ENCODE measurements at places on chromosomes 4 and X.
A peak's percentile ranks its signal among the peaks of the same experiment; 100 is the strongest.

- DNase-seq: no peak
Measured at GRCh38 chr4:8135666-8136065, 22.9 kb downstream of the ABLIM2 start.

DNA sequence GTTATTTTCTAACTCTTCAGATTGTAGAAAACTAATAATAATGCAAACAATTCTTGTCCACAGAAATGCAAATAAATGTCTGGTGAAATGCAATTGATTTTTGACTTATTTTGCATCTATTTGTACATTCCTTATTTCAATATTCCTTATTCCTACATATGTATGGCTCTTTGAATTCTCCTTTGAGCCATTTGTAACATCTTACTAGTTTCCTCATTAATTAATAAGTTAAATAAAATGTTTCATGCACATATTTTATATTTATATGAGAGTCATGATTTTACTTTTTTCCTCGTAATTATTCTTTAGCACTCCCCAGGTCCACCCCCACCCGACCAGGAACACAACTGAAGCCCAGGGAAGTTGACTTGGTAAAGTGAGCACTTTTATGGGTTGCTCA is 2.7 kb upstream of the FTHL17 start:
- DNase-seq: no peak

DNA sequence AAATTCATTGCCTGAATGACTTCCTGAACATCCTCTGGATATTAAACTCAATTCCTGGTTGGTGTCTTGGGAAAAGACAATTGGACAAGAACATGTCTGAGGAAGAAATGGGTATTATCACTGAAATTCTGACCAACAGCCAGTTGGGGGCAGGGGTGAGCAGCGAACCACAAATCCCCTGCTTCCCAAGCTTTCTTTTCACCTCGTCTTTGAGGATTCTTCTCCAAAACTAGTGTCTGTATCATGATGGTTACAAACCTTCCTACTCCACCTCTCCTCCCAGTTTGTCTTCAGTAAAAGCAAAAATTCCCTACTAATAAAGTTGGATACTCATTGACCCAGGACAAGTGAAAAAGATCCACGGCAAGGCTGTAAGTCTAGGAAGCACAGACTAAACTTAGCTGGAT is 48.3 kb upstream of the WDR1 start:
- DNase-seq: peak; percentile 3

DNA sequence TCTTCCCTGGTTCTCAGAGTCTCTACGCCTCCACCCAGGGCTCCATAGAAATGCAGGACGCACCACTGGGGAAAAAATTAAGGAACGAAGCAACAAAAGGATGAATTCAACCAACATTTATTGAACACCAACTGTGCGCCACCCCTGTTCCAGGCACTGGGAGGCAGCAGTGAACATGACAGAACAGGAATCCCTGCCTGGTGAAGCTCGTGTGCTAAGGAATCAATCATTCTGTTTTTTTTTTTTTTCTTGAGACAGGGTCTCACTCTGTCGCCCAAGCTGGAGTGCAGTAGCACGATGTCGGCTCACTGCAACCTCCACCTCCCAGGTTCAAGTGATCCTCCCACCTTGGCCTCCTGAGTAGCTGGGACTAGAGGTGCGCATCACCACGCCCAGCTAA is 1.9 kb upstream of the FTSJ1 start:
- no peak for DNase-seq

- no peak for DNase-seq
Measured at GRCh38 chr4:141541851-141542250, 94.5 kb upstream of the IL15 start.

GRCh38 chrX:47316276-47317025 is 53.9 kb upstream of the ZNF157 start:
- no peak for DNase-seq

DNA sequence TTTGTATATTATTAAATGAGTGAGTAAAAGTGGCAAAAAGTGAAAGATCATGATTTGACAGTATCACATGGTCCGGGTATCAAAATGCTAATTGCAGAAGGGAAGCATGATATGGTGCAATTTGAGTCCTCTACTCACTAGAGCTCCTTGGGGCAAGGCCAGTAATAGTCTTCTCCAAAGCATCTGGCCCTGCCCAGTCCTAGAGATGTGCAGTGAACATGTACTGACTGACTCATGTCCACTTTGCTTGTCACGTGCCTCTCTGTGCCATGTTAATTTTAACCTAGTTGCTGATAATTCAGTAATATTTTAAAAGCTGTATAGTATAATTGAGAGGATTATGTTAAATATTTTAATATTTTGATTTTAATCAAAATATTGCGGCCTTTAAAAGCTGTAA is 54.6 kb upstream of the TENM3 start:
- DNase-seq: no peak

GRCh38 chrX:101108284-101108683 is 10.3 kb downstream of the CENPI start:
- DNase-seq: no peak

DNA sequence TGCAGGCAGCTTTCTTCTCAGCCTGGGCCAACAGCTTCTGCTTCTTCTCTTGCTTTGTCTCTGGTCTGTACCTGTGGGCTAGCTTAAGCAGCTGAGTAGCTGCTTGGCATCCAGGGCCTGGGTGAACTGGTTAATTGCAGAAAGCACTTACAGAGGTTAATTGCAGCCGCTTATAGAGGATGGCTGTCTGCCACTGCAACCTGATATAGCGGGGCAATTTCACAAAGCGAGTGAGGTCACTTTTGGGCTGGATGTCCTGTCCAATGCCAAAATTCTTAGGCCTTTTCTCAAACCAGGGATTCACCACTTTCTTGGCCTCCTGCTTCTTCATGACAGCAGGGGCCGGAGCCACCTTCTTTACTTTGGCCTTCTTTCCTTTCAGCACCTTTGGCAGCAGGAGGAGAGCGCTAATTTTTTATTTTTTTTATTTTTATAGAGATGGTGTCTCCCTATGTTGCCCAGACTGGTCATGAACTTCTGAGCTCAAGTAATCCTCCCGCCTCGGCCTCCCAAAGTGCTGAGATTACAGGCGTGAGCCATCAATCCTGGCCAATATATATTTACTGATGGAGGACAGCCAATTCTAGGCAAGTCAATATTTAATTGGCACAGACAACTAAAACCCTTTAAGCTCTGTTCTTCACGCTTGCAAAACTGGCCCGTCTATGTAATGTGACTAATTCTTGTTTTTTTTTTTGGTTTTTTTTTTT is 61.0 kb downstream of the ENOPH1 start:
- DNase-seq: peak; percentile 44

GRCh38 chr4:37422638-37423037 is 178.1 kb downstream of the NWD2 start:
- no peak for DNase-seq

DNA sequence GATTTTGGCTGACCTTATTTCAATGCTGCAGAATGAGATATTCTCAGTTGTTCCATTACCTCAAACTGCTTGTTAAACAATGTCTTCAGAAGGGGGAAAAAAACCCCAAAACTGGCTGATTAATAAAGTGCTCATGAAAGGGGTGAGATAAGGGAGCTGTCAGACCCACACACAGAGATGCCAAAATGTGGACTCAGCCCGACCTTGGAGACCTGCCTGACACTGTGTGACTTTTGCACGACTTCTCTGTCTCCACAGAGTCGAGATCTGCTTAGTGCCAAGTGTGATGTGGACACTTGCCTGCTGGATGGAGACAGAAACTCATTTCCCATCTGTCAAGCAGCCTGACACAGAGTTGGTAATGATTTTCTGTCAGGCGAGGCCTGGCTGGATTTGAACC is 31.5 kb downstream of the REELD1 start:
- no peak for DNase-seq

DNA sequence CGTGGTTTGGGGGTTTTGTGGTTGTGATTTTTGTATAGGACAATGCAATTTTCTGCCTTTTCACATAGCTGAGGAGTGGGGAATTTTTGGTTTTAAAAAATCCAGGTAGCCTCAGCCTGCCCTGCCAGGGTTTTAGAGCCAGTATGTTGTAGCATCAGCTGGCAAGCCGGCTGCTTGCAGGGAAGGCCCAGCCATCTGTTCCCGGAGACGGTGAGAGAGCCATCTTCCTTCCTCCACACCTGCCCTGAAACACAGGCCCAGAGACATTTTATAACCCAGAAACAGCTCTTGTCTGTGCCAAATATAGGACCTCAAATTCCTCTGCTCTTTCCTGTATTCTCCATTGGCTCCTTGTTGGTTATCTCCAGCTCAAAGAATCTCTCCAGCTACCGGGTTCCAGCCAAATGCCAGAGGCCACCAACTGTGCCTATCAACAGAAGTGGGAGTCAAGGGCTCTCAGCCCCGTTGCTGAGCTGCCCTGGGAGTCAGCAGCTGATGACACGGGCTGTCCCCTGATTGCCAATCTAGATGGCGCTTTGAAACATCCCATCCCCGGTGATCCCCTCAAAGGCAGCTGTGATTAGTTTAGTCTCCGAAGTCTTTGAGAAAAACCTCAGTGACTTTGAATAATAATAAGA is 595.2 kb downstream of the MID1IP1 start:
- peak; percentile 67 for DNase-seq

DNA sequence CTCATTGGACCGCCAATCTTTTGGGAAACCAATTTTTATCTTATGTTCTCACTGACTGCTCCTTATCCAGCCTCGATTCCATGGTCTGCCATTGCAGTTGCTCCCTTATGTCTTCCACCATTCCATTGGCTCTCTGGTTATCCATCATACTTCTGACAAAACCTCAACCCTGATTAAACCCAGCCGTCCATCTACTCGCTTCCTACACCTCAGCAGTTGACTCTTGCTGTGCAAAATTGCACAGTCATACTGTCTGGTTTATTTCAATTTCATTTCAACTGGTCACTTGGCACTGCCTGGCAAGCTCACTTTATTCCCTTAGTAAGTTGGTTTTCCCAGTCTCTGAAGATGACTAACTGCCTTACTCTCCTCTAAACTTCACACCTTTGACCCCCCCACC is 26.2 kb downstream of the ARL9 start:
- DNase-seq: no peak

DNA sequence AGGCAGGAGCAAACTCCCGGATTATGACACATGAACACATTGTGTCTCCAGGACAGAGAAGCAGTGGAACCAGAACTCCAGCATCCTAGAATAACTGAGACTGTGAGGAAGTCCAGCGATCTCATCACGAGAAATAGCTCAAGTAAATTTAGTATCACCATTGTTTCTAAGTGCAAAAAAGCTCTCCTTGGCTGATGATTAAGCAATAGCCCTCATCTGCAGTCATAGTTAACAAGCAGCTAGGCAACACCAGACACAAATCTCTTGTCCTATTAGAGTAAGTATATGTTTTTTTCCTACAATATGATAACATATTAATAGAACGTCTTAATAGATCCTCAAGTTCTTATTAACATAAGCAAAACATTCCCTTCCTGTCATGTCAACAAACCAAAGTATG is 2.4 kb upstream of the CFAP299 start:
- DNase-seq: no peak

- DNase-seq: no peak
Measured at GRCh38 chrX:123036401-123036800, 147.7 kb upstream of the GRIA3 start.

GRCh38 chrX:20217271-20217670 is 49.4 kb downstream of the RPS6KA3 start:
- no peak for DNase-seq

DNA sequence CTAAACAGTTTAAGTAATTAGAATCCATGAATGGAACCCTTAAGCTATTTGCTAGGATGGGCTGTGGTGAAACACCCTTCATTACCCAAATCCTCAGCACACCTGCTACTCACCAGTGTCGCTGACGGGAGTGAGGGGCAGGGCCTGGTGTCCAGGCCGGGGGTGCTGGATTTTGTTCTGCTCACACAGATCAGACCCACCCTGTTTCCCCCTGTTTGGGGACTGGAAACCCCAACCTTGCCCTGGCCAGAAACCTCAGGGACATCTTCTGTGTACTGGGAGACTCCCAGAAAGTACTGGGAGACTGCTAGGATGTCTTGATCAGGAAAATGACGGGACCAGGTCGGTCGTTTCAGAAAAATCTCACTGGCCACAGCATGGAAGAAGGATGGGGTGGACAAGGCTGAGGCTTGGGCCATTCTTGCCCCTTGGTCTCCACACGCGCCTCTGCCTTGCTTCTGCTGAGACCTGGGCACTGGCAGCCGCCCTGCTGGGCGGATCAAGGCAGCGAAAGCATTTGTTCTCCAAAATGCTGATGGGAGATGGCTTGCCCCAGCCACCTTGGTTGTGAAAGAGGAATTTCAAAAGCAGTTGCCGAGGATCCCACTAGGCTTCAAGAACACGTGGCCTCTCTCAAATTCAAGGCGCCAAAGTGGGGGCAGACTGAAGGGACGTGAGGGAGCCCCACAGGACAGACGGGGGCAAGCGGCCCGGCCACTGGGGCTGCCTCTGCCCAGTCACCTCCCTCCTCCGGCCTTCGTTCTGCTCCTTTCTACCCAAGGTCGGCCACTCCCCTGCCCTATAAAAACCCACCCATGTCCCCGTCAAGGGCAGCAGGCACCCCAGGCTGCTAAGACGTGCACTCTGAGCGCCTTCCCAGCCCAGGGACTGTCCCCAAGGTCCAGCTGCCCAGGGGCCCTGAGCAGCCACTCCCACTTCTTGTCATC is 23.5 kb upstream of the PDE6B start:
- DNase-seq: no peak

- DNase-seq: no peak
Measured at GRCh38 chr4:44914748-44915147, 188.4 kb upstream of the GNPDA2 start.

DNA sequence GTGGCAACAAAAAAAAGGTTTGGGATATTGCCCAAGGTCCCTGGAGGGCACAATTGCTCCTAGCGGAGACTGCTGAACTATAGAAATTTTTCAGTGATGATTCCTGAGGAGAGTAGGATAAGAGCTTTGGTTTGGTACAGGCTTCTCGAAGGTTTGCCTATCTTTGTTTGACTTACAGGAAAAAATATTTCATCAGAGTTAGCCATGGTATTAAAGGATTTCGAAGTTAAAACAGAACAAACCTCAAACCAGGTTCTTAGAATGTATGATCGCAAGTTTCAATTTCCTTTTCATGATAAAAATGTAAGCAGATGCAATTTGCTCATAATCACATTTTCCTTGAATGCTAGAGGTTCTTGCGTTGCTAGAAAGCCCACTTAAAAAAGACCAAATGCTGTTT is 1.7 kb downstream of the EGFL6 start:
- DNase-seq: no peak
